GM19239 (cell line): ENCODE measurements at places on chromosomes 12 and 14.

GRCh38 chr14:103516426-103517173 is 6.0 kb downstream of the CKB start:
- no peak for DNase-seq

GRCh38 chr12:39763071-39763889 is 143.7 kb upstream of the ABCD2 start:
- DNase-seq, result no peak

- DNase-seq, result no peak
Measured at GRCh38 chr12:10668526-10668925, 5.3 kb downstream of the STYK1 start.

DNA sequence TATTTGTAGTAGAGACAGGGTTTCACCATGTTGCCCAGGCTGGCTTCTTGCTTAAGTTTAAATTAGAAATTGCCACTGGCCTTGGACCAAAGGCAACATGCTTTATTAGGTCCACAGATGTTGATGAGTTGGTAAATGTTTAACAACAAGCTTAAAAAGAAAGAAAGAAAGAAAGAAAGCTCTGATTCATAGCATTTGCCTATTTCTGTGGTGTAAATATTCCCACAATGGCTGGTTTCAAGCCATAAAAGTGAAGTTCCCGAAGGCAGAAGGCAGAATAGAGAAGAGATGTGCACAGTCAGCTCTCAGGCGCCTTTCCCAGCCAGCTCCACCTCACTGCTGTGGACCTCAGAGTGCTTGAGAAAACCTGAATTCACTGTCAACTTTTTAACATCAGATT is 26.4 kb downstream of the KCNK13 start:
- DNase-seq, result no peak

DNA sequence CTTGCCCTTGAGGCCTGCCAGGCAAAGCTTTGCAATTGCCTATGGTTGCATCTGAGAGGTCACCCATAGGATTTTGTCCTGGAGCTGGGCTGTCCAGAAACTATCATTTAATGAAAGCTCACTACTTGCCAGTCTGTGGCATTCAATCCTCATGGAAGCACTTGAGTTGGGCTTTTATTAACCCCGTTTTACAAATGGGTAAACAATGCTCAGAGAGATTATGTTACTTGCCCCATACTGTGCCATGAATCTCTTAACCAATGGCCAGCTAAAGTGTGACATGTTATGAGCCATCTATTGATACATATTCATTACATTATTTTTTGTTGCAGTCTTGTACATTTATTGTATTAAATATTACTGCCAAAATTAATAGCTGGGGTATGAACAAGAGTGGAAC is 35.9 kb downstream of the PDZRN4 start:
- no peak for DNase-seq

GRCh38 chr12:52776913-52777395 is at the start of gene KRT76:
Gene KRT76 (minus strand): TSS chr12:52777345. CDS start chr12:52777291, 54 bp downstream.
- DNase-seq, result no peak

GRCh38 chr12:6644903-6645302 is 2.3 kb downstream of the ACRBP start:
- DNase-seq, result no peak
